ENCODE measurements at places on chromosomes 6 and 20. TPM values are rescaled to one million over a fixed set of nuclear protein-coding genes. Genes with fewer than 3 reads are reported as not detected.

Gene SLC22A16
- total RNA-seq: not detected

Gene CALHM4
- total RNA-seq: not detected

Gene TPD52L1
- total RNA-seq: 2.9 TPM

- DNase-seq: no peak
These were observed 155.1 kb upstream of the ENPP5 start for GRCh38 chr6:46325561-46326530.

DNA sequence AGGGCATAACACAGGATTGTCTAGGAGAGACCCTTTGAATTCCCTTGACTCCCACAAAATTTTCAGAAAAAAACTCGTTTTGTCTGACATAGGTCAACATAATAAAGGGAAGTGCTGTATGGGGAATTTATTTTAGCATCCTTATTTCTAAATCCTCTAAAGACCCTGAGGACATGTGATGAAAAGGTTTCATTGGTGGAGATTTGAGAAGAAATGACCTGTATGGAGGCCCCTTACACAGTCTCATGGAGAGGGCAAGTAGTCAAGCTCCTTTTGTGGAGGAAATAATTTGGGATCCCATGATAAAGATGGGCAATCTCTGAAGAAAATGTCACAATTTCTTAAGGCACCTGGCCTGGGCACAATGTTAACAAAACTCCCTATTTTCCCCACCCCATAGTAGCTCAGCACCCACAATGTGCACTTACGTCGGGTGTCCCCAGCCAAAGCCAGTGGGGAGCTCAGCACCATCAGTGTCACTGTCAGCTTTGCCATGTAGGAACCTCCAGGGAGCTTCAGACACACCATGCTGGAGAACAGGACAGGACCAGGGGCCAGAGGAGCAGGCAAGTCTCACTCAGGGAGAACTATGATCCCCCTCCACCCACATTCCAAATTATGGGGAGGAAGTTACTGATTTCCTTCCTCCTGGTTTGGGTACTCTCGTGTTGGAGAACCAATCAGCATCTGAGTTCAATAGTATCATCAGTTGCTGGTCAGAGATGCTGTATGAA, at the start of gene HLA-DRB5:
Gene HLA-DRB5 (minus strand): TSS at position 591 of the 734 bp plus-strand sequence. CDS start 63 bp downstream, at position 528.
- no peak for DNase-seq

- DNase-seq: no peak
These were observed 28.7 kb downstream of the OLIG3 start for GRCh38 chr6:137465378-137466009.

Gene HLA-DQB1
- 0.51 TPM for total RNA-seq

Gene UNC5CL
- total RNA-seq: 0.36 TPM

- DNase-seq: no peak
These were observed 6.2 kb downstream of the ELMO2 start for GRCh38 chr20:46400253-46400652.

DNA sequence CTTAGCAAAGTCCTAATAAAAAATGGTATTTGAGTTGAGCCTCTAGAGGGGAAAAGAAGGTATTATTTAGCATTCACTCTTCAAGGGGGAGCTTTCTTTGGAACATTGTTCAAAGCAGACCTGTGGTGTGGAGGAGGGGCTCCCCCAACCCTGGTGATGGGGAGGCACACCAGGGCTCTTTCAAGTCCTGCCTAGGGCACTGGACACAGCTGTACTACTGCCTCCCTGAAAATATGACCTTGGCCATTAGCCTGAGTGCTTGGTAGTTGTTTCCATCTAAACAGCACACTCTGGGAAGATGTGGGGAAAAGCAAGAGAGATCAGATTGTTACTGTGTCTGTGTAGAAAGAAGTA, 215.1 kb upstream of the CNR1 start:
- no peak for DNase-seq

- no peak for DNase-seq
These were observed 60.4 kb upstream of the RSPO3 start for GRCh38 chr6:127058027-127058426.

GRCh38 chr6:154950979-154951344, 44.2 kb upstream of the TIAM2 start:
- no peak for DNase-seq

DNA sequence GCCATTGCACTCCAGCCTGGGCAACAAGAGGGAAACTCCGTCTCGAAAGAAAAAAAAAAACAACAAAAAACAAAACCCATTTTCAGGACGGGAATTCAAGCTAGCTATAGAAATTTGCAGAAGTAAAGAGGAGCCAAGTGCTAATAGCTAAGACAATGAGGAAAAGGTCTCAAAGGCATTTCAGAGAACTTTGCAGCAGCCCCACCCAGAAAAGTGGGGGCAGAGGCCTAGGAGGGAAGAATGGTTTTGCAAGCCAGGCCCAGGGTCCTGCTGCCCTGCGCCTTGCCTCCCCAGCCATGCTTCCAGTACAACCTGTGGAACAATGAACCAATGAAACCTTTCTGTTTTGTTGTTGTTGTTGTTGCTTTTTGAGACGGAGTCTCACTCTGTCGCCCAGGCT, 38.3 kb upstream of the SAMHD1 start:
- DNase-seq: no peak

Gene MAVS
- total RNA-seq: 32.3 TPM

DNA sequence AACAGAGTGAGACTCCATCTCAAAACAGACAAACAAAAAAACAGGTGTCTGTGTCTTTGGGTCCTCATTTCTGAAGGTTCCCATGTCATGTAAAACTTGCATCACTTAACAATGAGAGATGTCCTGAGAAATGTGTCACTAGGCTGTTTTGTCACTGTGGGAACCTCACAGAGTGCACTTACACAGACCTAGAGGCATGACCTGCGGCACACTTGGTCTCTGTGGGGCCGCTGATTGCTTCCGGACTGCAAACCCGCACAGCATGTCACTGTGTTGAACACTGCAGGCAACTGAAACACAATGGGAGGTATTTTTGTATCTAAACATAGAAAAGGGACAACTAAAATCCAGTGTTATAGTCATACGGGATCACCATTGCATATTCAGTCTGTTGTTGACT, 42.3 kb upstream of the TMEM181 start:
- no peak for DNase-seq

DNA sequence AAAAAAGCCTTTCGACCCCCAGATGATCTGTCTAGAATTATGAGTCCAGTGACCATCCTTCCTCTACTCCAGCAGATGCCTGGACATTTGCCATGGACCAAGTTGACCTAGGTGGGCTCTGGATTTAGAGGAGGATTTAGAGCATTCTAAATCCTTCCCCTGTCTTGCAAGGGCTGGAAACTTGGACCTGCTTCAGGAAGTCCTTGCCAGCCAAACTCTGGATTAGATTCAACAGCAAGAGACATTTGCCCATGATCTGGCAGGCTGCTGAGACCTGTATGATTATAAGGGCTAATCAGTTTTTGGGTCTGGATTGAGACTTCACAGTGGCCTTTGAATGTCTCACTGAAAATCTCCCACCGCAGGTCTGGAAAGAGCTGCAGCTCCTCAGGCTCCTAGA, 13.1 kb upstream of the HDGFL1 start:
- DNase-seq: no peak

GRCh38 chr6:134080171-134080795, 27.9 kb upstream of the SLC2A12 start:
- no peak for DNase-seq

DNA sequence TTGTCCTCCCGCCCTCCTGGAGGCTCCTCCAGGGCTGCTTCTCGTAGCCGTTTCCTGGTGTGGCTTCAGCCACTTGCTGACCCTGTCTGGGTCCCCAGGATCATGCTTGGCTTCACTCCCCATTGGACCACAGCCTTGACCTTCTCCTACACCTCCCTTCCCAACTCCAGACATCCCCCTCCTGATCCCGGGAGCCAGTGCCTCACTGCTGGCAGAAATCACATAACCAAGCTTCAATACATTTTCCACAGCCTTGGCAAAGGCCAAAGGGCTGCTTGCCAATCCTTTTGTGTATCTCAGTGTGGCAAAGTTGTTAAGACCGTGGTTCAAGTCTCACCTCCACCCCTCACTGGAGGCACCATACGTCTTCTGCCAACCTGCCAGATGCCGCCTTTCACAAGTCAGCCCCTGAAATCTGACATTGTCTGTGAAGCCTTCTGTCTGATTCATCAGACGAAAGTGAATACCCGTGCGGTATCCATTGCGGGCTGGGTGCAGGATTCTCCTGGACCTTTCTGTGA, 60.1 kb downstream of the PHACTR3 start:
- DNase-seq: no peak

DNA sequence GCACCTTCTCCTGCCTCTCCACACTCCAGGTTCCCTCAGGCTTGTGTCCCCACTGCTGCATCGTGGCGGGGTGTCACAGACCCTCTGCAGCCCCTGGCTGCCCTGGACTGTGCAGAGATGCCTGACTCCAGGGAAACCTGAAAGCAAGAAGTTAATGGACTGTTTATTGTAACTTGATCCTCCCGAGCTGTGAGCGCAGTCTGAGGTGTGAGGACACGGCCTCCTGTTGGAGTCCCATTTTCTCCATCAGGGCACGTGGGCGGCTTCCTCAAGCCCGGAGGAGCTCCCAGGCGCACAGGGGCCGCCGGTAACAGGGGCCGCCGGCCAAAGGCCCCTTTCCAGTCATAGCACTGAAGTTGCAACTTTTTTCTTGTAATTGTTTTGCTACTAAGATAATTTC, 16.9 kb downstream of the RBM38 start:
- no peak for DNase-seq

DNA sequence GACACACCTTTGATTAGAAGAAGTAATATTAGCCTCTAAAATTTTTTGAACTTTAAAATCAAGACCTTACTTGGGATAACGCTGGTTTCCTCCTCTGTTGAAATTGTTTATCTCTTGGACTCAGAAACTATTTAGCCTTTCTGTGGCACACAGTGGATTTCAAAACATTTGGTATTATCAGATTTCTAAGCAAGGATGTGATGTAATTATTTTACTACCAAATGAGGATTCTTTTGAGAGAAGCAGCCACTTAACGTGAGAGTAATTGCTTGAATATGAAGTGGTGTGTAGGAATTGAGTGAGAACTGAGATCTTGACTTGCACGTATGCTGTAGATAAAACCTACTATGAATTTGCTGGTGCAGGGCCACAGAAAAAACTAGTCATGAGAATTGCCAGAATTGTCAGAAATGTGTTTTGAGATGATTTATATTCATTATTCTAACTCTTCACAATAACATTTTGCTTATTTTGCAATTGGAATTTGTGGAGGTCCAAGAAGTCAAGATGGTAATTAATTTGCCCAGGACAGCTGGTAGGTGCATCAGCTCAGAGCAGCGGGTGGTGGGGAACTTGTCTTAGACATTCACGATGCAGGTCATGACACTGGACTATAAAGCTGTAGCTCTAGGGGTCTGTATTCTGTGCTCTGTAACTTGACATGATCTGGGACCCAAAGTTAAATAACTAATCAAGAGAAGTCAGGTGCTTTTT, 53.4 kb downstream of the AKAP12 start:
- DNase-seq: no peak

GRCh38 chr6:8578006-8578405, 142.7 kb upstream of the SLC35B3 start:
- no peak for DNase-seq

DNA sequence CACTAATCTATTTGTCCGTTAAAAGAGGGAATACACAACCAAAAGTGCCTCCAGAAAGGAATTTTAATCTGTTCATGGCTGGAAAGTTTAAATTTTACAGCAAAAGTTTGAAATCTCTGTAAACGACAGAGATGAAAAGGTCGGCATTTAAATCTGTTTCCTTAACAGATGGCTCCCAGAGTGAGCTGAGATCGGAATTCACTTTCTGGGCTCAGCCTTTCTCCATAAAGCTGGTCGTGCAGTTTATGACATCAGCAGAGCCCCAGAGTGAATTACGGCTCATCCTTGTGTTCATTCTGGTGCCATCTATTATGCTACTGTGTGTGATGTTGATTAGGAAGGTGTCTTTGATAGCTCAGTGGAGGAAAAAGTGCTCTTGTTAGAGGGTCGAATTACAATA, 117.6 kb upstream of the ZFP64 start:
- no peak for DNase-seq

DNA sequence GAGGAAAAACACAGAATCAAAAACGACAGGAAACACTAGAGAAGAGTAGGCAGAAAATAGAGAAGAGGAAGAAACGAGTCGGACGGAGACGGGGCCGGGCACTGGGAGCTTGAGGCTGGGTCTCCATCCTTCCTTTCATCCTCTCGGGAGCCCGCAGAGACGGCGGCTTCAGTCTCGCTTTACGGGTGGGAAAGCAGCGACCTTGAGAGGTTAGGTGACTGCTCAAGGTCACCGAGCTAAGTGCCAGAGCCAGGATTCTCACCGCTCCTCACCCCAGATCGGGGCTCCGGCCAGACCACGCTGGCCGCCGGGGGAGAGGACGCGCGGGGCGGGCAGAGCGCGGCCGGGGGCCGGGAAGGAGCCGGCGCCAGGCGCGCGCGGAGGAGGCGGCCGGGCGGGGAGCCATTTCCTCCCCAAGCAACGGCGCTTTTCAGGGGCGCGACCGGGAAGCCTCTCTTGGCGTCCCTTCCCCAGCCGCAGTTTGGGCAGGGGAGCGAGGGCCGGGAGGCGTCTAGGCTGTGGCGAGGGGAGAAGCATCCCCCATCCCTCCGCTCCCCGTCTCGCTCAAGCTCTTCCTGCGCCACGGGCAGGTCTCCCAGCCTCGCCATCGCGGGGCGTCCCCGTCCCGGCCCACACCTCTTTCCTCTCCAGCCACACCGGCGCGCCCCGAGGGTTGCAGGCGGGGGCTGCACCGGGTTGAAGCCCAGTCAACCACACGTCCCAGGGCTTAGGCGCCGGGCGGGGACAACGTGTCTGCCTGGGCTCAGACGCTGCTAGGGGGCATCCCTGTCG, 24.1 kb upstream of the MAP3K7 start:
- DNase-seq: no peak

Gene TMEM217
- total RNA-seq: 4.0 TPM

Gene LY6G6F
- total RNA-seq: not detected

GRCh38 chr6:107869871-107870270, 45.8 kb upstream of the SCML4 start:
- no peak for DNase-seq

DNA sequence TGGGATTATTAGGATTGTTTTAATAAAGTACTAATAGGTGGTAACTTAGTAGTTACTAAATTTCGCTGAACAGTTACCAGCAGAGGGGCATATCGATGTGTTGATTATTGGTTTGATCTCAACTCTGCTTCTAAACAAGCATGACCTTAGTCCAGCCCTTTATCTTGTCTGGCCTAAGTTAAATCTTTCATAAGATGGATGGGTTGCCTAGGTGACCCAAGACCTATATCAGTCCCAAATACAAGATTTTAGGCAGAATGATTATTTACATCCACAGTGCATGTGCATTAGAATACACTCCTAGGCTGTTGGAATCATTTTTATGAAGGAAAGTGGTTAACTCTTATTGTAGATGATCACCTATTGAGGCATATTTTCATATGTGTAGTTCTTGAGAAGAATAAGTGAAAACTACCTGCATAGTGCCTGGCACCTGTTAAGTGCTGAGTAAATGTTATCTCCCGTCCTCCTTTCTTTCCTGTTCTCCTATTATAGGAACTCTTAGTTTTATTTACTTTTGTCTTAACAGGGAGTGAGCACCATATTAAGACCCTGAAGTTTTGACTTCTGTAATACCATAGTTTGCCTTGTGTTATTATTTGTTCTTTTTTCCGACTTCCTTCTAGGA, 1.1 kb downstream of the HSF2 start:
- no peak for DNase-seq

DNA sequence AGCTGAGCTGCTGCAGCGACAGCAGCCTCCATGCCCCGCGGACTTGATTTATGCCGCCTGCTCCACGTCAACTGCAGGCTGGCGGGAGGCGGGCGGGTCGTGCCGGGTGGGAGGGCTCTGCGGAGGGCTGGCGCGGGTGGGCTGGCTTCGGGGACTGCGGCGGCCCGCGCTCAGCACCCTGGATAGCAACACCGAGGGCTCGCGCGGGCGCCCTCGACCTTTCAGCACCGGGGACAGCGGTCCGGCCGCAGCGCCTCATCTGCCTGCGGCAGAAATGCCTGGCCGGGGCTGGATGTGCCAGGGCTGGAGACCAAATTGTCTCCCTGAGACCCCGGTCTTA, 792 bp downstream of the SNAP25 start:
- no peak for DNase-seq
